ENCODE measurements at places on chromosomes 1 and 21.

- DNase-seq, result no peak
Observed at GRCh38 chr1:67676287-67676686, 8.7 kb upstream of the GADD45A start.

DNA sequence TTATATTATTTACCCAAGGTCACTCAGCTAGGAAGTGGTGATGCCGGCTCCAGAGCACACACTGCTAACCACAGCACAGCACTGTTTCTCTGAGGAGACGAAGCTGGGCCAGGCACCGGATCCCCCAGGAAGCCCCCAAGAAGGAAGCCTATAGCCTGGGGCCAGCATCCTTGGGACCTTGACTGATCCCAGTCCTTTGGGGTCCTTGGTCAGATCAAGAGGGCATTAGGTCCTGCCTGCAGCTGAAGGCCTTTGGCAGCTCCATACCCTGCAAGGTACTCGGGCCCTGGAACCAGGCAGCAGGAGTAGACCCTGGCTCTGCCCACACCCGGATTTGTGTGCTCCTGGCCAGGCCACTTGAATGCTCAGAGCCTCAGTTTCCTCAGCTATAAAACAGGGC, 128.0 kb downstream of the LACTBL1 start:
- DNase-seq, result no peak

- no peak for DNase-seq
Observed at GRCh38 chr1:93384656-93385055, 38.9 kb downstream of the DR1 start.

GRCh38 chr1:62281922-62282555, 37.2 kb downstream of the KANK4 start:
- no peak for DNase-seq

DNA sequence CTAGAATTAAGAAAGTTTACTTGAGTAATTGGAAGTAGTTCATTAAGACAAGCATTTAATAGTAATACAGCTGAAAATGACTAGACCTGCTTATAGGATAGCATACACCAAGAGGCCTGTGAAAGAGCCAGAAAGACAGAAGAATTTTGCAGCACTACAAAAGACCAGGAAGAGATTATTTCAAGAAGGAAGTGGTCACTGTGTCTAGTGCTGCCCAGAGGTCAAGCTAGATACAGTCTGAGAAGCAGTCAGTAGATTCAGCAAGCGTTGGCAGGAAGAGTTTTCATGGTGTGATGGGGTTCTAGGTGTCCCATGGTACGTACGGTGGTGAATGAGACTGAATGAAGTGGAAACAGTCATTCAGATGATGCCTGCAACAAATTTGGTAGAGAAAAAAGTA, 31.5 kb downstream of the RGS8 start:
- DNase-seq, result no peak
